WTC11 (cell line): ENCODE measurements at places on chromosomes 2 and 18.

- H3K27ac ChIP-seq = no peak overlapping the region
- H3K4me3 ChIP-seq = no peak overlapping the region
- H3K36me3 ChIP-seq = no peaks in the 10 kb centered on the region
- H3K4me1 ChIP-seq = peaks cover 12% of the 10 kb centered on the region
- no peaks in the 10 kb centered on the region for H3K27me3 ChIP-seq
- peak; percentile 67 for DNase-seq
Measured at GRCh38 chr2:164737612-164738081, 104.0 kb downstream of the COBLL1 start.

DNA sequence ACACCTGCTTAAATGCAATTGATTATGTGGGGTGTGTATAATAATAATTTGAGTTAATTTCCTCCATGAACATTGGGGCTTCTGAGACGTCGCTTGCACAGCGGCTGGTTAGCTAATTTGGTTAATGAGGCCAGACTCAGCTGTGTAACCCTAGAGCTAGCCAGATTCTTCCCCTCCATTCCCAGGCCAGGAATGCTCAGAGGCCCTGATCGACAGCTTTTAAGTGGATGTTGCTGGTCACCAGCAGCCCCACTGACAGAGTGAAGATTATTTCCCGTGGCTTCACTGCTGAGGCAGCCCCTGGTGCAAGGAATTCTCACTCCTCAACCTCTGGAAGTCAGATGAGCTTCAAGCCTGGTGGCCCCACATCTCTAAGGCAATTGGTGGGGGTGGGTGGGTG lies 12.4 kb upstream of the EPAS1 start:
- H3K27ac ChIP-seq = no peak overlapping the region
- H3K36me3 ChIP-seq = no peaks in the 10 kb centered on the region
- H3K4me3 ChIP-seq = no peak overlapping the region
- DNase-seq = no peak
- peaks cover 15% of the 10 kb centered on the region for H3K4me1 ChIP-seq
- no peaks in the 10 kb centered on the region; the same call in 1 of the 2 replicates for H3K27me3 ChIP-seq

GRCh38 chr2:204842661-204843485 lies 297.6 kb downstream of the PARD3B start:
- H3K36me3 ChIP-seq = no peaks in the 10 kb centered on the region
- DNase-seq = no peak
- H3K27ac ChIP-seq = no peak overlapping the region

GRCh38 chr2:164920430-164920829 lies 34.9 kb downstream of the SLC38A11 start:
- DNase-seq = no peak
- no peak overlapping the region for H3K4me3 ChIP-seq
- no peaks in the 10 kb centered on the region for H3K27me3 ChIP-seq

DNA sequence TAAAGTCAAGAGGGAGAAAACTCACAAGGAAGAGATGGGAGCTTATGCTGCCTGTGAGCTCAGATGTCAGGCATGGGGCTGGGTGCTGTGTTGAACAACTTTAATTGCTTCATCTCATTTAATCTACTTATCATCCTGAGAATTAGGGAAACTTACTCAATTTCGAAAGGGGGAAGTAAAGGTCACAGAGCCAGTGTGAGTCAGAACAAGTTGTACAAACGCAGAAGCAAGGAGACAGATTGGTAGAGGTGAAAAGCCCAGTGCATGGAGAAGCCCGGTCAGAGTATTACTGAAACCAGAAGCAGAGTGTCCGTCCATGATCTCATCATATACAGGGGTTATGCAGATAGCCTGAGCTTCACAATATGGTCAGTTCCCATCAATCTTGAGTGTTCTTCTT lies 281.1 kb upstream of the POU3F3 start:
- no peak overlapping the region for H3K27ac ChIP-seq
- H3K36me3 ChIP-seq = no peaks in the 10 kb centered on the region
- H3K4me1 ChIP-seq = peaks cover 3% of the 10 kb centered on the region; the same call in 1 of the 2 replicates
- H3K27me3 ChIP-seq = no peaks in the 10 kb centered on the region; the same call in 1 of the 2 replicates
- H3K4me3 ChIP-seq = no peak overlapping the region

DNA sequence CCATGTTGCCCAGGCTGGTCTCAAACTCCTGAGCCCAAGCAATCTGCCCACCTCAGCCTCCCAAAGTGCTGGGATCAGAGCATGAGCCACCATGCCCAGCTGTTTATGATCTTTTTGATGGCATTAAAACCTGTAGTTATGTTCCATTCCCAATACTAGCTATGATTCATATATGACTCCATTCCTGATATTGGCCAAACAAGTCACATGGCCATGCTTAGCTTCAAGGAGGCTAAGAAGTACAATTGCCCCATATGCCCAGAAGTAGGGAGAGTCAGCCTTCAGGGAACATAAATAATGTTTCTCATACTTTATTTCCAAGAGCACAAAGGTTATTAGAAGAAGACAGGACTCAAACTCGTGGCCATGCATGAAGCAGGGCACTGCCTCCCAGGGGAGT lies 132.4 kb upstream of the RAB6C start:
- H3K4me1 ChIP-seq = no peaks in the 10 kb centered on the region
- H3K27me3 ChIP-seq = no peaks in the 10 kb centered on the region

GRCh38 chr2:231144896-231145295 lies 20.1 kb upstream of the HTR2B start:
- H3K27me3 ChIP-seq = no peaks in the 10 kb centered on the region
- H3K36me3 ChIP-seq = peaks cover 30% of the 10 kb centered on the region
- DNase-seq = no peak
- no peak overlapping the region for H3K4me3 ChIP-seq
- H3K4me1 ChIP-seq = no peaks in the 10 kb centered on the region

DNA sequence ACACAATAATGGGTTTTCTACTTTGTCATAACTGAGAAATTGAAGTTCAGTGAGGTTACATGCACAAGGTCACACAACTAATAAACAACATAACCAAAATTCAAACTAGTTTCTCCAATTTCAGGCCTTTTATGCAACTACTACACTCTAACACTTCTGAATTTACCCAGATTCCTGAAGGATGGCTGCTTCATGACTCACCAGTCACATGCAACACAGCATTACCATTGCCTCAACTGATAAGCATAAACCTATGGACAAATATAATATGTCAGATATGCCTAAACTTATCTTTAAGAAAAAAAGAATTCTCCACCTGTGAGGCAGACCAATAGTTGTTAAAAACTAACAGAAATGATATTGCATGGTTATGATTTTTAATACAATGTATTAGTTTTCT lies 586.5 kb upstream of the SLC8A1 start:
- no peaks in the 10 kb centered on the region for H3K27me3 ChIP-seq
- H3K4me3 ChIP-seq = no peak overlapping the region
- DNase-seq = no peak
- no peak overlapping the region for H3K27ac ChIP-seq
- H3K36me3 ChIP-seq = no peaks in the 10 kb centered on the region; the same call in 1 of the 2 replicates

DNA sequence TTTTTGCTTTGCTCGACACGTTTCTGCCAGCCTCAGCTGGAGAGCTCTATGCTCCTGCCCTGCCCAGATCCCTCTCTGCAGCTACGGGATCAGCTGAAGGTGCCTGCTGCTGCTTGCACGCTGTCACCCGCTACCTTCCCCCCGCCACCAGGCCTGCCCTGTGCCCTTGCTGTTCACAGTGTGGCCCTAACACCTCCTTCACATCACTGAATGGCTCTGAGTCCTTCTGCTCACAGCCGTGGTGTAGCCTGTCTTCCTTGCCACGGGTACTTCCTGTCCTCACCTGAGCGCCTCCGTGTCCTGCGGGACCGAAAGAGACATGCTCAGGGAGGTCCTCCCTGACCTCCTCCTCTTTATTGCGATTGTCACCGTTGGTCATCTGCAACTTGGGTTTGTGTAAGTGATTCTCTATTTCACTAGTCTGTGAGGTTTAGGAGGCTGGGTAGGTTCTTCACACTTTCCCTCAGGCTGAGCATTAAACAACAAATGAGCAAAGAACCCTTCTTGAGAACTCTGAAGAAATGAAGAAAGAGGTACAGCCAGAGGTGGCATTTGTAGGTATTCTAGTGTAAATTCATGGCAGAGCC lies 127.5 kb downstream of the NCK2 start:
- DNase-seq = no peak
- H3K4me1 ChIP-seq = peaks cover 30% of the 10 kb centered on the region
- H3K27me3 ChIP-seq = no peaks in the 10 kb centered on the region

DNA sequence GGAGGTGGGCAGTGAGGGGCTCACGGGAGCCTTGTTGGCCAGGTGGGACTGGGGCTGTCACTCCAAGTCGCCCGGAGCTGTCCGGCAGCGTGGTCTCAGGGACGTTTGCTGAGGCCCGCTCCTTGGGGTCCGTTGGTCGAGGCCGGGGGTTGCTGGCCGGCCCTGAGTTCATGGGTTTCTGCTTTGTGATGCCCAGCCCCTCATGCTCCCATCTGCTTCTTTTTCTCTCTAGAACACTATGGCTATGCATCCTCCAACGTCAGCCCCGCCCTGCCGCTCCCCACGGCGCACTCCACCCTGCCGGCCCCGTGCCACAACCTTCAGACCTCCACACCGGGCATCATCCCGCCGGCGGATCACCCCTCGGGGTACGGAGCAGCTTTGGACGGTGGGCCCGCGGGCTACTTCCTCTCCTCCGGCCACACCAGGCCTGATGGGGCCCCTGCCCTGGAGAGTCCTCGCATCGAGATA lies 14.5 kb downstream of the NFATC1 start:
- H3K36me3 ChIP-seq = peaks cover 3% of the 10 kb centered on the region; the same call in 1 of the 2 replicates
- H3K27me3 ChIP-seq = no peaks in the 10 kb centered on the region
- no peak for DNase-seq
- H3K4me1 ChIP-seq = peaks cover 19% of the 10 kb centered on the region
- no peak overlapping the region for H3K4me3 ChIP-seq

DNA sequence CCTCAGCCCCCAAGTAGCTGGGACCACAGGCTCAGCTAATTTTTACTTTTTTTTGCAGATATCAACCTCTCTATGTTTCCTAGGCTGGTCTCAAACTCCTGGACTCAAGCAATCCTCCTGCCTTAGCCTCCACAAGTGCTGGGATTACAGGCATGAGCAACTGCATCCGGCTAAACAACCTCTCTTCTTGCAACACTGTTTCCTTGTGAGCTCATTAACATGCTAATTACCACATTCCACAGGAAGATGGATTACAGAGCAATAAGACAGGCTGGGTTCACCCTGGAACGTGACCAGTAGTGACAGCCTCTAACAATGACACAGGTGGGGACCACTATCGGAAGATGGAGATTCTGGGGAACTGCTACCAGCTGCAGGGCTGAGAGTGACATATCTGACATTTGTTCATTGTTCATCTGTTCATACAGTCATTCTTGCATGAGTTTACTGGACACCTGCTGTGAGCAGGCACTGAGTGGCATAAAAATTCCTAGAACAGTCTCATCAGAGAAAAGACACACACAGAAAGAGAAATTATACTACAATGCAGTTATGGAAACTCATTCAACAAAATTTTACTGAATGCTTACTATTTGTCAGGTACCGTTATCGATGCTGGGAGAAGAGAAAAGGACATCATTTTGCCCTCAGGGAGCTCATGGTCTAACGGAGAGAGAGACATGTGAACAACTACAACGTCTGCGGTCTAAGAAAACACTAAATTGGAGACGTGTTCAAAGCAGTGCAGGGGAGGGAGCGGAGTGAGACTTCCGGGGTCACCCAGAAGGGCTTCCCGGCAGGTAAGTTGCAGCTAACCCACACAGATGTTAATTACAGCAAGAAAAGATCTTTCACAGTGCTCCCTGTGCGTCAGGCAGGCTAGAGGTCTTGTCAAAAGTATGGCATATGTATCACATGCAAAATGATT lies 37.6 kb downstream of the PROC start:
- peak overlapping the region; percentile 48 for H3K4me3 ChIP-seq
- H3K4me1 ChIP-seq = peaks cover 36% of the 10 kb centered on the region
- H3K27me3 ChIP-seq = no peaks in the 10 kb centered on the region
- DNase-seq = peak; percentile 27

GRCh38 chr2:26187114-26187513 lies 14.2 kb downstream of the GAREM2 start:
- H3K27me3 ChIP-seq = peaks cover 19% of the 10 kb centered on the region
- no peak overlapping the region for H3K4me3 ChIP-seq
- DNase-seq = no peak
- H3K4me1 ChIP-seq = peaks cover 12% of the 10 kb centered on the region
- H3K36me3 ChIP-seq = peaks cover 25% of the 10 kb centered on the region

DNA sequence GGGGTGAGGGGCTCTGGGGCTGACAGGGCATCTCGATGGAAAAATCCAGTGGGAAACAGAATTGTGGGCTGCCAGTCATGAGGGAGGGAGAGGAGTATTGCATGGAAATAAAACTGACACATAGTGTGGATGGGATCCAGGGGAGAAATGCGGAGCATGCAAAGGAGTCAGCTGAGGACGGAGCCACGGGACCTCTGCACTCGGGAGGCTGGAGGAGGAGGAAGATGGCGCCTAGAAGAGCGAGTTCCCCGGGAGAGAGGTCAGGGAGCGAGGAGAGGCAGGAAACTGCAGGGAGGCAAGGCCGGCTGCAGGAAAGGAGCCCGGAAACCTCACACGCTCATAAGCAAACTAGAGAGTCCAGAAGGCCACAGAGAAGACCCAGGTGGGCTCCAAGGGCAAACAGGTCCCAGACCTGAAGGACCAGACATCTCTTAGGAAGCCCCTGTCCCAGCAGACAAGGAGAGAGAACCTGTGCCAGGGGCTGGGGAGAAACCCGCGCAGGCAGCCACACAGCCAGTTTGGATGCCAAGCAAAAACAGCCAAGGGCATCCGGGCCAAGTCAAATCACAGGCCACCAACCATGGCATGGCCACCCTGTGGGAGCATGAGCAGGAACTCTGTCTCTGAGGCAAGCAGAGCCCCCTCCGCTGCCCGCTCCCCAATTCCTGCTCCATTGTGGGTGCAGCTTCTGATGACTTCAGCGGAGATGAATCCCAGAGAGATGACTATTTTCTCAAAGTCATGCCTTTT lies 218.8 kb upstream of the ID2 start:
- H3K27ac ChIP-seq = no peak overlapping the region
- no peak overlapping the region for H3K4me3 ChIP-seq
- no peaks in the 10 kb centered on the region; the same call in 1 of the 2 replicates for H3K27me3 ChIP-seq
- H3K4me1 ChIP-seq = peaks cover 2% of the 10 kb centered on the region
- DNase-seq = no peak

DNA sequence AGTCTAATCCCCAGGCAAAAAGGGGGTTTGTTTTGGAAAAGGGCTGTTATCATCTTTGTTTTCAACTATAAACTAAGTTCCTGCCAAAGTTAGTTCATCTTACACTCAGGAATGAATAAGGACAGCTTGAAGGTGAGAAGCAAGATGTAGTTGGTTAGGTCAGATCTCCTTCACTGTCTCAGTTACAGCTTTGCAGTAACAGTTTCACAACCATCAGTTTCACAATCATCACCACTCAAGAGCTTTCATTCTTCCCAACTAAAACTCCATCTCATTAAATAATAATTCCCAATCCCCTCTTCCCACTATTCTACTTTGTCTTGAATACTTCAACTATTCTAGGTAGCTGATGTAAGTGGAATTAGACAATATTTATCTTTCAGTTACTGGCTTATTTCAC lies 200.9 kb downstream of the NYAP2 start:
- no peak for DNase-seq
- no peak overlapping the region for H3K4me3 ChIP-seq

- no peaks in the 10 kb centered on the region for H3K27me3 ChIP-seq
- no peaks in the 10 kb centered on the region for H3K36me3 ChIP-seq
- DNase-seq = no peak
- no peak overlapping the region for H3K27ac ChIP-seq
Measured at GRCh38 chr18:23650968-23651927, 11.5 kb downstream of the ANKRD29 start.

GRCh38 chr2:215450188-215451011 lies 14.5 kb upstream of the FN1 start:
- H3K4me1 ChIP-seq = peaks cover 14% of the 10 kb centered on the region
- no peak overlapping the region for H3K27ac ChIP-seq
